Cerebellar nuclear complex (tissue), 1 donor: ENCODE measurements at places on chromosomes 3 and 15.

DNA sequence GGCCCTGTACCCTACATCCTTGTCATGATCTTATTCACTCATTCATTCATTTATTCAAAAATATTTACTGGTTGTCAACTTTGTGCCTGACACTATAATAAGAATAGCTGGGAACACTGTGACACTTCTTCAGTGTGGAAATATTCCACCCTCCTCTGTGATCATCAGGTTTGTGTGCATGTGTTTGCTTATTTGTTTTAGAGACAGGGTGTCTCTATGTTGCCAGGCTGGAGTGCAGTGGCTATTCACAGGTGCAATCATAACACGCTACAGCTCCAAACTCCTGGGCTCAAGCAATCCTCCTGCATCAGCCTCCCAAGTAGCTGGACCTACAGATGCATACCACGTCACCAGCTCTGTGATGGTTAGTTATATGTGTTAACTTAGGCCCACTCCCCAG is 50.0 kb upstream of the PLCL2 start:
- DNase-seq = no peak

DNA sequence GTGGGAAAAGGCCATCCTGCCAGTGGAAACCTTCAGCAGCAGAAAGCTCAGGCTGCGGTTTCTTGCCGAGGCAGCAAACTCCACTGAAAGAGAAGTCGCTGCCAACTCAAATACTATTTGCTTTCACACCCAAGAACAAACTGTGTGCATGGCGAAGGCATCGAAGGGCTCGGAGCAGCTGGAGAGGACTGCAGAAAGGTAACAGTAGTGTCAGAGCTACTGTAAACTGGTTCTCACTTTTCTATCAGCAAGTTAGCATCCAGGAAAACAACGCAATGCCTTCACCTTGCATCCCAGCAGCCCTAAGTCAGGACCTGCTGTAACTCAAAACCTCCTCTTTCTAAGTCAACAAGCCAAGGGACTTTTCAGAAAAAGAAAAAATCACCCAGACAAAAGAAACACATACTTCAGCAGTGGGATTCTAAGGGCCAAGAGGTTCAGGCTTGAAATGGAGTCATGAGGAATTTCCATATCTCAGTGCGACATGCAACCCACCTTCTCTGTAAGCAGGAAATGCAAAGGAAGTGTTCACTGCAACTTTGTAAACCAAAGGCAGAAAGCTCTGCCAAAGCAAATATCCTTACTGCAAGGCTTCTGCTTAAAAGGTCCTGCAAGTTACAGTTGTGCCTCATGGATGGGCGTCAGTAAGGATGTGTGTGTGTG is 193.5 kb downstream of the FOXP1 start:
- no peak for DNase-seq

- DNase-seq = no peak
These were observed 10.8 kb downstream of the ASB14 start for GRCh38 chr3:57281715-57282114.

DNA sequence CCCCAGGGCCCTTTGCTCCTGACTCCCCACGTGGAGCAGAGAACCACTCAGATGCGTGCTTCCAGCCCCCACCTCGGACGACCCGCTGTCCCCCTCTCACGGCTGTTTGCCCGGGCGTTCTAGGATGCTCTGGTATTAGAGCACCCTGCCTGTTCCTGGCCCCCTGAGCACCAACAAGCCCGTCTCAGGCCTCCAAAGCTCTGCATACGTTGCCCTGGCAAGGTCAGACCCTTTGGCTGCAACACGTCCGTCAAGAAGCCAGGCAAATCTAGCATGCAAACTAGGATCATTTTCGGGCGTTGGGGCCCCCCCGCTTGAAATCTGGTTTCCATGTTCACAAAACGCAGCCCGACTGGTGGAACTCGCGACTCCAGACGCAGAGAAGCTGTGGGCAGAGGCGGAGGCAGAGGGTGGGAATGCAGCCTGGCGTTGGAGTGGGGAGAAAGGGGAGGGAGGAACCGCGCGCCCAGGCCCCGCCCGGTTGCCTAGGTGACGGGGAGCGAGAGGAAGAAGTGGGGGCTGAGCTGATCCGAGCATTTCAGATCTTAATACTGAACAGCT is 86.2 kb upstream of the PIAS1 start:
- peak; percentile 48 for DNase-seq

- no peak for DNase-seq
These were observed 496.0 kb upstream of the THBS1 start for GRCh38 chr15:39084674-39085530.
